ENCODE measurements at places on chromosomes 6 and 20.

DNA sequence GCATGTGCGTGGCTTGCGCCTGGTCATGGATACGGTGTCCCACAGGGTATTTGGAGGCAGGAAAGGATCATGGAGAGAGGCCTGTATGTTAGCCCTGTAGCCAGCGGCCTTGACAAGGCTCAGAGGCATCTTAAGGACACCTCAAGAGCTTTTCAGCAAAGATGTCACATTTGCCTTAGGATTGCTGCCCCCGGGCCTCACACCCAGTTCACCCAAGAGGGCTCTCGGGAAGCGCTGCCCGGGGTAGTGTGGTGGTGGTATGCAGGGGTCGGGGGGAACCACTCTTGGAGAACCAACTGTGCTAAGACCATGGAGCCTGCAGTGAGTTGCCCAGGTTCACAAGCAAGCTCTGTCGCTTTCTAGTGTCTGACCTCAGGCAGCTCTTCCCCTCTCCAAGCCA, 36.9 kb upstream of the VSTM2L start:
- no peak for DNase-seq

DNA sequence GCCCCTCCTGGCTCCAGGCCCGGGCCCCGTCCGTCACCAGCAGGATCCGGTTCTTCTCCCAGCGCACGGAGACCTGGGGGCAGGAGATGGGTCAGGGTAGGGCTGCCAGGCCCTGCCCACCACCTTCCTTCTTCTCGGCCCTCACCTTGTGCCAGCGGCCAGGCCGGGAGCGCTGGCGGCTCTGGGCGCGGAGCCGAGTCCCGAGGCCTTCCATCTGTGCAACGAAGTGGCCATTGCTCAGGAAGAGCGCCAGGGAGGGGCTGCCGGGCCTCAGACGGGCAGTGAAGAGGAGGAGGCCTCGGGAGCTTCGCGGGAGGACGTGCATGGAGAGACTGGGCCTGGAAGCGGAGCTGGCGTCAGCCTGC, 7.9 kb downstream of the ADRM1 start:
- DNase-seq, result no peak

DNA sequence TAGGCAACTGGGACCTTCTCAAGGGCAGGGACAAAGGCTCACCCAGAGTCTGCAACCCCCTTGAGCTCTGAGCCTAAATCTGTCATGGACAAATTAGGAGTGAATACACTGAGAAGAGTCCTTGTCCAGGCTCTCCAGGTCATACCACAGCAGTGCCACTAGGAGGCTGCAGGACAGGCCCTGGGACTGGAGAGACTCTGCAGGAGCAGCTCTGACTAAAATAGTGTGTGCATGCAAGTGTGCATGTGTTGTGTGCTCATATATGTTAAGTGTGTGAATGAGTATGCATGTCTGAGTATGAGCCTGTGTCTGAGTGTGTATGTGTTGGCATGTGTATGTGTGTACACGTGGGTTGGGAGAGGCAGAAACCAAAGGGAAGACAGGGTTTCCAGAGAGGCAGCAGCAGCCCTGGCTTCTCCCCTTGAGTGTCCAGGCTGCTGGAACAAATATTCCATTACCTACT, 27.1 kb downstream of the MRPL14 start:
- no peak for DNase-seq

DNA sequence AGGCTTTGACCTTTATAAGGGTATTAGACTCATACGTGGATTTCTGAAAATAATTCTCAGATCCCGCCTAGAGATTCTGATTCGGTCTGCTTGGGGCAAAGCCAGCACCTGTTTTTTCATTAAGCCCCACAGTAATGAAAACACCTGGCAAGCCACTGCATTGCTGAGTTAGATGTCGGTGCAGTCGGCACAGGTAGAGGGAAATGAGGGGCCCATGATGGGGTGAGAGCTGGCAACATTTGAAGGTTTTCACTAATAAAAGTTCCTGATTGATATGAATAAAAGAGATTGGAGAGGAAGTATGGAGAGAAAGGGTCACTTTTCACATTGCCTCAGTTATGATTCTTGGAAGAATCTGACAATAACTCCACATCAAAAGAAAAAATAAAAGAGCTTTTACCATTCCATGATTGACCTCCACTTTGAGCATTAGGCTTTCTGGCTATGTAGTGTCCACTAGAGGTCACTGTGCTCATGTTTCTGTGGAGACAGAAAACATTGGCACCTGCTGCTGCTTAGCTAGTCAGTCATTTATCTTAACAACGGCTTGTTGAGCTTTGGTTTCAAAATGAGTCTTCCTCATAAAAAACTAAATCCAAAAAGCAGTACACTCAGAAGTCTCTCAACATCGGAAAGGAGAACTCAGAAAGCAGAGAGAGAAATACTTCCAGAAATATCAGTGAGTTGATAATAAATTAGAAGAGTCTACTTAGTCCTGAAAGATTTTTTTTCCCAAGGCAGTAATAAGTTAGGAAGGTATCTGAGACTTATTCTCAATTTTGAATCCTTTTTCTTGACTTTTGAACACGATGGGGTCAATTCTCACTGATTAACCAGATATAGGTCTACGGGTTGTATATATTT, 53.3 kb upstream of the KLHL31 start:
- no peak for DNase-seq

GRCh38 chr20:33081411-33082154, 2.1 kb downstream of the BPIFB4 start:
- DNase-seq, result no peak
